HAP-1 (cell line): ENCODE measurements at places on chromosomes 7 and 10.

GRCh38 chr10:67722113-67722512, 26.1 kb upstream of the CTNNA3 start:
- no peak for DNase-seq

DNA sequence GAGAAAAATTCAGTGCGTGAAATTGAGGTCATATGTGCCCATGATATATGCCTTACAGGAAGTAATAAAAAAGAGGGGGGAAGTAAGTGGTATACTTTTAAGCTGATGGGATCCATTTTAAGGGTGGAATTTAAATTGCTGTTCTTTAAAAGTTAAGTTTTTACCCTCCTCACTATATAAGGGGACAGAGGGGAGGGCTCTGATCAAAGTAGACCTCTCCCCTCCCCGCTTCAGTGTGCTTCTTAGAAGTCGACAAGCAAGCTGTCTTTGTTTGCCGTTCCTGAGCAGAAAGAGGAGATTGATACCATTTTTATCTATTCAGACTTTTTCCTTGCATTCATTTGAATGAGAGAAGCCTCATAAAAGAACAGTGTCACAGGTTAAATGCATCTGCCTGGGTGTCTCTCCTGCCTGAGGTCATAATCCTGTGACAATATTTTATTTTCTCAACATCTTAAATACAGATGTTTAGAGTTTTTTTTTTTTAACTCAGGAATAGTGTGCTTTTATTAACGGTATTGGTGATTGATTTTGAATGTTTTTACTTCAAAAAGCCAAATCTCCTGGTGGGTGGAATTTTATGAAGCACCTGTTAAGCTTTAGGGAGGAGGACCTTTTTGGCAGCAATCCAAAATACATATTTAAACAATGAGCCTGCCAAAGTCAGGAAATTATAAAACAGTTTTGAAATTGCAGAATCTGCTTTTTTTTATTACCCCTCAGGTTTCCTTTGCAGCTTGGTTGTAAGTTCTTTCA, 141.7 kb downstream of the KAT6B start:
- peak; percentile 16 for DNase-seq

GRCh38 chr7:485188-486081, 34.2 kb downstream of the PDGFA start:
- DNase-seq: no peak

DNA sequence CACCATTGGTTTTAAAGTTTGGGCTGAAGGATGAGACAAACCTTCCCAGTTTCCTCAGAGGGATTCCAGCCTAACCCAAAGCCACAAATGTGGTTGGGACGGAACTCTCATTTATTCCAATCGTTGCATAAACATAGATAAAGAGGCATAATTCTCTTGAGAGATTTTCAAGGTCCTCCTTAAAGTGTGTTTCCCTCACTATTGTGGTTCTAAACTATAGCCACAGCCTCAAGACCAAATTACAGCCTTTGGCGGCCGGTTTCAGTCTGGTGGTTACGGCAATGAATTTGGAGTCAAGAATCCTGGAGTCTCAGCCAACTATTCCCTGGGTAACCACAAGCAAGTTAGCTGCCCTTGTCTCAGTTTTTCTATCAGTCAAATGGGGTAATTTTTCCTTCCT, 42.6 kb downstream of the SEM1 start:
- DNase-seq: no peak

DNA sequence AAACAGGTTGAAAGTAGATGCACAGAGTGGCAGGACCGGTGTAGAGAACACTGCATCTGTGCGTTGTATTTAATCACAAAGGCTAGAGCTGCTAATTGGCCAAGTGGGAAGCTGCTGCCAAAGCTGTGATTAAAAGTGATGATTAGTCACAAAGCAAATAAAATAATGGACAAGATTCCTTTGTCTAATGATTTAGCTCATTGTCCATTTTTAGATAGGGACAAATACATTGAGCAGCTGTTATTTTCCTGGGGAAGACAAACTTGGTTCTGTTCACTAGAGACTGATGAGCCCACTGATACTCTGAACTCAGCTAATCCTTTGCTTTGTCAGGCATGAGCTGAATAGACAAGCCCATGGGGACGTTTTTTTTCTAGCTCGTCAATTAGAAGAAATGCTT, 19.7 kb downstream of the UBE3C start:
- no peak for DNase-seq

GRCh38 chr10:29731760-29732159, 97.0 kb upstream of the SVIL start:
- DNase-seq: peak; percentile 82

GRCh38 chr10:128468462-128468861, 342.2 kb upstream of the MKI67 start:
- DNase-seq: no peak

DNA sequence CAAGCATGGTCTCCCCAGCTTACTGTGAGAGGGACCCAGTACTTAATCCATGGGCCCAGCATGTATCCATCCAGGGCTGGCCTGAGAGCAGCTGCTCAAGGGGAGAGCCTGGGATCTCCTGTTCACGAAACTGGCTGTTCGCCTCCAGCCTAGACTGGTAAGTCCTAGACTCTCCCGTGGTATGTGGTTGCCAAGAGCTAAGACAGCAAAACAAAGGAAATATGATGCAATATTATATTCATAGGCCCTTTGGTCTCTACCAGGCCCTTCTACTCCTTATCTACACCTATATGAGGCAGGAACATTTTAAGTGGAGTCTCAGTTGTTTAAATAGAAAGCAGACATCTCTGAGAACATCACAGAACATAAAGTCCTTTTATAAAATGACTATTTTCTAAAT, 28.9 kb upstream of the STK17A start:
- no peak for DNase-seq
